ENCODE measurements at places on chromosomes 2 and 18. TPM values are rescaled to one million over a fixed set of nuclear protein-coding genes. Genes with fewer than 3 reads are reported as not detected.

- H3K4me1 ChIP-seq = peaks cover 5% of the 10 kb centered on the region
- peak; percentile 52 for DNase-seq
- H3K27ac ChIP-seq = peak overlapping the region; percentile 98
These were observed 506 bp downstream of the BMPR2 start for GRCh38 chr2:202376460-202377206.

- no peaks in the 10 kb centered on the region for H3K36me3 ChIP-seq
- DNase-seq = no peak
- H3K27me3 ChIP-seq = no peaks in the 10 kb centered on the region
- H3K4me3 ChIP-seq = no peak overlapping the region
These were observed 6.7 kb downstream of the RAMP1 start for GRCh38 chr2:237866101-237866621.

DNA sequence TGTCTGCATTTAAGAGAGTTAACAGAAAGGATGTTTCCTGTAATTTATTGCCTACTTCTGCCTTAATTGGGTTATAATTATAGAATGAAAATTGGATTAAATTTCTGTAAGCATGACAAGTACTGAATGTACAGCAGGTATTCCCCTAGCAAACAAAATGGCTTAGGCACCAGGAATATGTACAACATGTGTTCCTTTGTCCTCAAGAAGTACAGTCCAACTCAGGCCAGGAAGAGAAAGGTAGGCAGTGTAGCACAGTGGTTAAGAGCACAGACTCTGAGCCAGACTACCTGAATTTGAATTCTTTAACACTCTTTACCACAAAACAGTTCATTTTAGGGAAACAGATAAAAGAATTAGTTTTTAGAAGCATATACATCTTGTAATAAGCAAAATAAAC is 43.1 kb downstream of the COX7A2L start:
- peaks cover 20% of the 10 kb centered on the region for H3K4me1 ChIP-seq
- no peaks in the 10 kb centered on the region for H3K36me3 ChIP-seq
- no peak for DNase-seq
- H3K27me3 ChIP-seq = no peaks in the 10 kb centered on the region
- no peak overlapping the region for H3K27ac ChIP-seq
- H3K4me3 ChIP-seq = no peak overlapping the region

GRCh38 chr2:164457271-164457670 is 164.0 kb downstream of the GRB14 start:
- H3K27me3 ChIP-seq = no peaks in the 10 kb centered on the region
- no peak overlapping the region for H3K4me3 ChIP-seq
- no peak for DNase-seq
- H3K27ac ChIP-seq = no peak overlapping the region
- H3K36me3 ChIP-seq = no peaks in the 10 kb centered on the region
- no peaks in the 10 kb centered on the region for H3K4me1 ChIP-seq

The CD8B gene
- 3.6 TPM for total RNA-seq

The IL37 gene
- 1.1 TPM for total RNA-seq

GRCh38 chr2:159600752-159601151 is 15.6 kb downstream of the BAZ2B start:
- no peaks in the 10 kb centered on the region for H3K36me3 ChIP-seq
- H3K4me1 ChIP-seq = peaks cover 29% of the 10 kb centered on the region
- H3K27me3 ChIP-seq = no peaks in the 10 kb centered on the region
- no peak overlapping the region for H3K27ac ChIP-seq
- DNase-seq = no peak

DNA sequence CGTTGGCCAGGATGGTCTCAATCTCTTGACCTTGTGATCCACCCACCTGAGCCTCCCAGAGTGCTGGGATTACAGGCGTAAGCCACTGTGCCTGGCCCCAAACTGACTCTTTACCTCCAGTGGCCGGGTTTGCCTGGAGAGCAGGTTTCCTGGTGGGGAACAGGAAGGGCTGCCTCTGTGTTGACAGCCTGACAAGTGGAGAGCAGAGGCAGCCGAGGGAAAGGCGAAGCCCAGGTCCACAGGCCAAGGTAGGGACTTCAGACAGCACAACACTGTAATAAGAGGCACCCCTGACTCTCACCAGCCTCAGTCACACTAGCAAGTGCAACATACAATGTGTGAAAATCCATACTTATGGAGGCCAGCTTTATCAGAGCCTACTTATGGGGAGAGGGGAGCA is 16.5 kb upstream of the SH3BP4 start:
- no peaks in the 10 kb centered on the region for H3K27me3 ChIP-seq
- no peak overlapping the region for H3K4me3 ChIP-seq
- no peaks in the 10 kb centered on the region for H3K4me1 ChIP-seq
- no peak overlapping the region for H3K27ac ChIP-seq
- no peaks in the 10 kb centered on the region for H3K36me3 ChIP-seq
- no peak for DNase-seq

- H3K27ac ChIP-seq = no peak overlapping the region
- H3K4me1 ChIP-seq = no peaks in the 10 kb centered on the region
- DNase-seq = no peak
- H3K27me3 ChIP-seq = no peaks in the 10 kb centered on the region
These were observed 39.1 kb upstream of the DLX1 start for GRCh38 chr2:172046080-172046678.

Data from left lung (tissue), 14 donors.